ENCODE measurements at places on chromosomes 7 and 10.

- no peak for DNase-seq
Observed at GRCh38 chr10:30422981-30423654, 10.9 kb upstream of the MAP3K8 start.

- no peak for DNase-seq
Observed at GRCh38 chr7:101231644-101232043, 6.0 kb downstream of the CLDN15 start.

- peak; percentile 37 for DNase-seq
Observed at GRCh38 chr10:124225029-124225466, 131.7 kb upstream of the CHST15 start.

DNA sequence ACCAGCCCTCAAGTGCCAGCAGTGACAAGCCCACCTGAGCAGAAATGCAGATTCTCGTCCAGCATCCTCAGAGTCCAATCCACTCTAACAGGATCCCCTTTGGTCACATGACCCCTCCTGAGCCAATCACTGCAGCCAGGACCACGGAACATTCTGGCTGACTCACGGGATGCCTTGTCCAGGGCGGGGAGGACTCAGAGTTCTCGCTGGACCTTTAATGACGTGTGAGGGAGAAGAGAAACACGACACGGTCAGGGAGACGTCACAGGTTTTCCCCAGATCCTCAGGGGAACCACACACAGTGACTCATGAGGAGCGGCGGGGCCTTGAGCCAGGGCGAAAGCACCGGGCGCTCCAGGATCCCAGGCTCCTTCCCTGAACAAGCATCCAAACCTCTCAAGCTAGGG, 155.7 kb downstream of the PTPRN2 start:
- peak; percentile 87 for DNase-seq

DNA sequence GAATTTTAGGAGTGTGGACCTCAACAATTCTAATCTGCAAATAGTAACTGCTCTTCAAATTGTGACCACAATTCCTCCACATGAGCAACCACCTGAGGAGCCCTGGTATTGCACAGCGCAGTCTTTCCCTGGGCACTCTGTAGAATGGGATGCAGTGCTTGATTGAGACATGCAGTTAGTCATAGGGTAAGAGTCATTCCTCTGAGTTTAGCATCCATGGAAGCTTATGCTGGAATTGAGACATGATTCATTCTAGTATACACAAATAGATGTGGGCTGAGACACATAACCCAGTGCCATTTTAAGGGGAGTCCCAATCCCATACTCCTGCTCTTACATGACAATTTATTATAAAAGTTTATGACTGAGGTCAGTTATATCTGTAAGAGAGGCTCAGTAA, 582.3 kb upstream of the CNTNAP2 start:
- no peak for DNase-seq

DNA sequence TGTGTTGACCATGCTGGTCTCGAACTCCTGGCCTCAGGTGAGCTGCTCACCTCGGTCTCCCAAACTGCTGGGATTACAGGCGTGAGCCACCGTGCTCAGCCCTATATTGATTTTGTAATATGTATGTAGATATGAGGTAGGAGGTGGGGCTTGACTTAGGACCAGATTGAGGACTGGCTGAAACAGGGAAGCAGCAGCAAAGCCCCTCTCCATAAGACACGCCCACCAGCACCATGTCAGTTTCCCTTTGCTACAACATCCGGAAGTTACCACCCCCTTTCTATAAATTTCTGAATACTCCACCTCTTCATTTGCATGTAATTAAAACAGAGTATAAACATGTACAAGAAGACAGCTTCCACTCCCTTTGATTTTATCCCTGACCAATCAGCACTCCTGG, 47.9 kb upstream of the MYL10 start:
- no peak for DNase-seq

- no peak for DNase-seq
Observed at GRCh38 chr7:22688084-22688483, 38.9 kb upstream of the IL6 start.

DNA sequence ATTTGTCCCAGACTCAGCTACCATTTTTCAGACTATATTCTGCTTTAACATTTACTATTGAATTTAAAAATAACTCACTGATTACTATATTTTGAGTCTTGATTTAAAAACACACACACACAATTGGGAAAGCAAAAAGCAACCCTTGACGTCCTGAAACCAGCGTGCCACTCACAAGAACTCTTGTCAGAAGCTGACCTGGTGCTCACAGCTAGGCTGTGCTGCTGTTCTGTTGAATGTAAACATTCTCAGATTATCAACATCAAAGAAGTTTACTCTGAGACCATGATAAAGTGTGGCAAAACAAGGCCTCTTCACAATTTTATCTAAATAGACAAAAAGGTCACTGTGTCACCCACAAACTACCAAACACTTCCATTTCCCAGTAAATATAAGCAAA, 62.6 kb upstream of the CACNA2D1 start:
- DNase-seq: no peak

- DNase-seq: no peak
Observed at GRCh38 chr10:68877482-68878110, 23.5 kb upstream of the DDX50 start.

- DNase-seq: no peak
Observed at GRCh38 chr10:54449056-54449455, 352.0 kb downstream of the PCDH15 start.

DNA sequence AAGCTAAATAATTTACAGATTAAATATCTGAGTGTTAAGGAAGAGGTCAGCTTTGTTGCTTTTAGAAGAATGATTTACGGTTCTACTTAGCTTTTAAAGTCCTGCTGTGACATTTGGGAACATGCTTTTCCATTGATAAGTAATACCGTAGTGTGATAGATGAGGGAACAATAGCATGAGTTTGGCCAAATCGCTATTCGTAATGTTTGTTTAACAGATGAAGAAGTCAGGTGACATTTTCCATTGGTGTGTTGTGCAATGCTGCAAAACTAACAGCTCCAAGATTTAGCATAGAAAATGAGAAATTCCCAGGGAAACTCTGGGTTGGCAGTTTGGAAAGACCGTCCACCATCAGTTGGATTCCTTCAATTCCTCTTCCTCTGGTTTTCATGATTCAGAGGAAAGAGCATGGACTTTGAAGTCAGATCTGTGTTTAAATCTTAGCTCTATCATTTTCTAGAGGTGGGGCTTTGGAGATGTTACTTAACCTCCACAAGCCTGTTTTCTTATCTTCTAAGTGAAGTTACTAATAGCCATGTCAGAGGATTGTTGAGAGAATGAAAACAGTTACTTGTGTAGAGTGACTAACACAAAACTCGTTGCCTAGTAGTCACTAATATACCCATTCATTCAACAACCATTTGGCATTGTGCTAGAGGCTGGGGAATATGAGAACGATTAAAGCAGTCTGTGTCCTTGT, 140.4 kb upstream of the BMPER start:
- DNase-seq: no peak

GRCh38 chr10:130982802-130983201, 328.7 kb downstream of the TCERG1L start:
- DNase-seq: no peak

- DNase-seq: no peak
Observed at GRCh38 chr7:54989453-54990225, 29.2 kb upstream of the EGFR start.

- DNase-seq: no peak
Observed at GRCh38 chr7:91114232-91114631, 150.0 kb upstream of the FZD1 start.

DNA sequence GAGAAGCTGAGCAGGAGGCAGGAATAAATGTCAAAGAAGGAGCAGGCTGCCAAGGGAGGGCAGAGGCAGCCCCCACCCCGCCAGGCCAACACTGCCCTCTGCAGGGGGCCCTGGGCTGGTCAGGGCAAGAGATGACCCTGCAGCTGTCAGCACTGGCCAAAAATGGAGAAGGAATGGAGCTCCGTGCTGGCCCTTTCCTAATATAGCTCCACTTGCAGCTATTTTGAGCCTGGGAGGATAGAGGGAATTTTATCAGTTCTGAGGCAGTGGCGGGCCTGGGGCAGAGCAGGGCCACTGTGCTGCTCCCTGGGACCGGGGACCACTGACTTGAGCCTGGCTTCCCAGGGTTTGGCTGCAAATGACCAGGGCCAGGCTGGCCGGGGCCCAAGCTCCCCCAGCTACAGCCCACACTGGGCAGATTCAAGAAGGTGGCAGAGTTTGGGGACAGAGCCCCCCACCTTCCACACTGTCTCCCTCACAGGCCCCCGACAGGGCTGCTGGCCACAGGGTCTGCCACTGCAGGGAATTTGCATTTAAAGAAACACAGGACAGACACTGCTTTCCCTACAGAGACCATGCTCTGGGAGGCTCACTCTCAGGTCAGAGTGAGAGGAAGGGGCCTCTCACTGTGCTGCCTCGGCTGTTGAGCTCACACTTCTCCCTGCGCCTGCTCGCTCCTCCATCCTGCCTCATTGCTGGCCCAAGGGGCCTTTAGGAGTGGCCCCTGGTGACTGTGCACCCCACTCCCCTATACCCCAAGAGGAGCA, 16.2 kb downstream of the LDB3 start:
- no peak for DNase-seq

GRCh38 chr7:135924302-135924701, 52.9 kb downstream of the MTPN start:
- no peak for DNase-seq
